ENCODE measurements at places on chromosomes 2 and 18. TPM values are rescaled to one million over a fixed set of nuclear protein-coding genes. Genes with fewer than 3 reads are reported as not detected.

ANKRD53 gene
- not detected for total RNA-seq

ARHGAP28 gene
- total RNA-seq, result not detected

NOL4 gene
- total RNA-seq, result not detected

ANKRD30BL gene
- not detected for total RNA-seq

TM4SF20 gene
- total RNA-seq, result not detected

RAB6D gene
- total RNA-seq, result not detected

FNDC4 gene
- total RNA-seq, result not detected

YES1 gene
- total RNA-seq, result 14.2 TPM

POLE4 gene
- 49.1 TPM for total RNA-seq

SLC11A1 gene
- 399 TPM for total RNA-seq

HRH4 gene
- 0.74 TPM for total RNA-seq

CCL20 gene
- 1.9 TPM for total RNA-seq

UNC80 gene
- not detected for total RNA-seq

SLC9A4 gene
- total RNA-seq, result 0.15 TPM

MYOM1 gene
- 1.7 TPM for total RNA-seq

HAAO gene
- 5.1 TPM for total RNA-seq

CAPG gene
- 29.7 TPM for total RNA-seq

GLI2 gene
- total RNA-seq, result not detected

MARCO gene
- total RNA-seq, result 2.6 TPM

ATAD2B gene
- total RNA-seq, result 31.4 TPM

SPDYA gene
- 9.8 TPM for total RNA-seq

CHST10 gene
- 4.1 TPM for total RNA-seq

TUBA4B gene
- total RNA-seq, result not detected

SULT1C2 gene
- total RNA-seq, result not detected

CYS1 gene
- 0.76 TPM for total RNA-seq

SIX3 gene
- not detected for total RNA-seq

MAP2 gene
- not detected for total RNA-seq

POTEJ gene
- total RNA-seq, result not detected

ASB18 gene
- total RNA-seq, result not detected

ERMN gene
- total RNA-seq, result 17.3 TPM

EML6 gene
- 1.5 TPM for total RNA-seq

PNKD gene
- 37.6 TPM for total RNA-seq

TMEM247 gene
- total RNA-seq, result not detected

ACTR1B gene
- 89.1 TPM for total RNA-seq

SCN7A gene
- not detected for total RNA-seq

C2orf42 gene
- 34.8 TPM for total RNA-seq

TRIP12 gene
- total RNA-seq, result 231 TPM

ZNF385B gene
- total RNA-seq, result not detected

CXCR4 gene
- 762 TPM for total RNA-seq

SPAG16 gene
- 10.8 TPM for total RNA-seq

LYPD6 gene
- not detected for total RNA-seq

CIDEA gene
- total RNA-seq, result not detected

CFC1 gene
- total RNA-seq, result not detected

WDR75 gene
- 60.7 TPM for total RNA-seq

RAX gene
- not detected for total RNA-seq

BCL11A gene
- total RNA-seq, result 6.8 TPM

SEMA4F gene
- total RNA-seq, result 20.0 TPM

TMEM17 gene
- not detected for total RNA-seq

KCNS3 gene
- total RNA-seq, result not detected

LDLRAD4 gene
- 60.1 TPM for total RNA-seq

GALNT3 gene
- total RNA-seq, result 20.3 TPM

SPATA3 gene
- total RNA-seq, result not detected

COL4A4 gene
- total RNA-seq, result not detected

Measured in naive thymus-derived CD4-positive, alpha-beta T cell (primary cell).